Fibroblast of skin of scalp (primary cell): ENCODE measurements at places on chromosomes 3 and 15.
A peak's percentile ranks its signal among the peaks of the same experiment; 100 is the strongest.

DNA sequence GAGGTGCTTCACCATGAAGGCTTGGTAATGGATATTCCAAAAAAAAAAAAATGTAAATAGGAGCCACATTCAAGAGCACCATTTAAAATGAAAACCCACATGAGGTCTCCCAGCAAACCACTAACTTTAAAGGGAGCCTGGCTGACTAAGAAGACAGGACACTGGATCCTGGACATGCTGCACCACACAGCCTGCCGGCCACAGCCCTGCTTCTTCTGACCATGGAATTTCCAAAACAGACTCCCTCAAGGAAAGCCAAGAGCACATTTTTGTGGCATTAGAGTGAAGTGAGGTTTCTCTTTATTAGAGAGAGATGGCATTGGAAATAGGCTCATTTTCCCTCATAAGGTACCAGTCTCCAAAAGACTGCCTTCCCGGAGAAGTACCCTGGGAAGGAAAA is 113.9 kb downstream of the RORA start:
- DNase-seq = peak; percentile 80

DNA sequence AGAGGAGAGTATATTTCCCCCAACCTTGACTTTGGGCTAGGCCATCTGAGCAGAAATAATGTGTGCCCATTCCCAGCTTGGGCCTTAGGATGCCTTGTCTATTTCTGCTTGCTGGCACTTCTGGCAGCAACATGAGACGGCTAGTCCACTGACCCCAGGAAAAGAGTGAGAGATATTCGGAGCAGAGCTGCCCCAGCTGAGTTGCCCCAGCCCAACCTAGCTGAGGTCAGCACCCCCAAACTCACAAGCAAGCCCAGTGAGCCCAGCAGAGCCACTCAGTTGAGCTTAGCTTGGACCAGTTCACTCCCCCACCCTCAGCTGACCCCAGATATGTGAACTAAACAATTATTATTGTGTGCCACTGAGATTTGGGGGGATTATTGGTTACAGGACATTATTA is 20.2 kb downstream of the ITGA11 start:
- no peak for DNase-seq

DNA sequence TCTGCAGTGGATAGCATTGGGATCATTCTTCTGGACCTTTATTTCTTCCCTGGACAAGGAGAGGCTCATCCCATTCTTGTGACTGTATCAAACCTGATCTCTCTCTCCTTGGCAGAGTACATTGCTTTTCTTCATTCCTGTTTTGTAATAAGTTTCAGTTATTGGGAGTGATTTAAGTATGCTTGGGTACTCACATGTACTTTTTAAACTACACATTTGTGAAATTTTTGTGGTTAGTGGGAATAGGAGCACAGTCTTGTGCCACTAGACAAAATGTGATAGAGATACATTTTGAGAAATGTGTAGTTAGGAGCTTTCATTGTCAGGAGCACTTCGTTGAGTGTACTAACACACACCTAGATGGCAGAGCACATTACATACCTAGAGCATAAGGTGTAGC is 262.6 kb downstream of the C3orf38 start:
- no peak for DNase-seq

GRCh38 chr3:4759689-4760312 is 219.4 kb upstream of the BHLHE40 start:
- no peak for DNase-seq

- no peak for DNase-seq
Observed at GRCh38 chr3:38528457-38528856, 32.3 kb downstream of the EXOG start.

DNA sequence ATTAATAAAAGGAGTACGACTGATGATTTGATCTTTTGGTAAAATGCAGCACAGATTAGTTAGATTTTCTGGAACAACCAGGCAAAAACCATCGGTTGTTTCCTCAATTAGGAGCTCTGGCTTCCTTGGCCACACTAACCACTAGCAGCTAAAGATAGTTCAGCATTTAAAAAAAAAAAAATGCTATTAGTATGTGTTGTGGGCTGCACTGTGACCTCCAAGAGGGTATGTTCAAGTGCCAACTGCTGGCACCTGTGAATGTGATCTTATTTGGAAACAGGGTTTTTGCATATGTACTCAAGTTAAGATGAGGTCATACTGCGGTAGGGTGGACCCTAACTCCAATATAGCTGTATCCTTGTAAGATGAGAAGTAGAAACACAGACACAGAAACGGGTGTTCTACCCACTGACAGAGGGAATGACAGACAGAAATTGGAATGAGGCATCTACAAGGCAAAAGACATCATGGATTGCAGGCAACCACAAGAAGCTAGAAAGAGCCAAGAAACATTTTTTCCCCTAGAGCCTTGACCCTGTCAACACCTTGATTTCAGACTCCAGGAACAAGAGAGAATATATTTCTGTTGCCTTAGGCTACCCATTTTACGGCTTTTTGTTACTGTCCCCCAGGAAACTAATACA is 534.6 kb upstream of the ROBO2 start:
- peak; percentile 58 for DNase-seq

DNA sequence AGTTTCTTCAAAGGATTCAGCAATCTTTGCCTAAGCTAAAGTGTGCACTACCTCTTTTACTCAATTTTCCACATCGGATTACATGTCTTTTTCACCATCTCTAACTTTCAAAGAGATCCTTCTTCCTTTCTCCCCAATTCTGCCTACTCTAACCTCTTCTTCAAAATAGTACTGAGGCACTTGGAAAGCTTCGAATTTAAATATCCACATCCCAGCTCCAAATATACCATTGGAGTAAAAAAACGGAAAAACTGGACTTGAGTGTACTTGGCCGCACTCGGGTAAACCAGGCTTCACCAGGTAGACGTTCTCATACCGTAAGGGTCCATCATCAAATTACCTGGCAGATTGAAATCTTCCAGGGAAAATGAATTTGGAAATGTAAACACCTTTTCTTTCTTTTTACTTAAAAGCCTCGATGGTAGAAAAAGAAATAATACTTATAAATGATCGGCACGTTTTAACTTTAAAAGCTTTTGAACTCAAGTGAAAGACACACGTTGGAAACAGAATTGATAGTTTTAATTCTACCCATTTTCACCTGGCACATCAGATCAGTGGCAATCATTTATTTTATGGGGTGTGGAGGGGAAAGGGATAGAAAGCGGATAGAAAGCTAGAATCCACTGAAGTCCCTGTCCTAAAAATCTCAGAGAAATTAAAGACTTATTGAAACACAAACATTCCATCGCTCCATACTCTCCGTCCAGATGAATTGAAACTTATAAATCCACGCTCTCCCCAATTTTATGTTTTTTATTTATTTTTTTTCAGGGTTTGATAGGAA is 8.2 kb upstream of the MEIS2 start:
- no peak for DNase-seq

GRCh38 chr3:197029511-197030167 is at the start of gene MELTF:
TSS of gene MELTF (minus strand) at chr3:197029817. CDS start at chr3:197029702, 115 bp downstream.
- DNase-seq = peak; percentile 55

GRCh38 chr3:124784686-124785382 is 54.6 kb downstream of the UMPS start:
- DNase-seq = no peak

DNA sequence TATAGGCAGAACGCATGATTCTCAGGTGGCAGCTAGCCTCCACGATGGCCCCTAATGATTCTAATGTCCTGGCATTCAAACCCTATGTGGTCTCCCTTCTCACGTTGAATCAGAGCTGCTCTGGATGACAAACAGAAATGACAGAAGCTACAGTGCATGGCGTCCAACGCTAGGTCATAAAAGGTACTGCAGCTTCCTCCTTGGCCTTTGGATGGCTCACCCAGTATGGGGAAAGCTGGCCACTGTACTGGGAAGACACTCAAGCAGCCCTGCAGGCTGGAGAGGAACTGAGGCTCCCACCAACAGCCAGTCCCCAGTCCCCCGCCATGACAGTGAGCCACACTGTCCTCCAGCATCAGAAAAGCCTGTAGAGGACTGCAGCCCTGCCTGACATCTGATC is 286.3 kb downstream of the FAM43A start:
- DNase-seq = no peak

- DNase-seq = peak; percentile 61
Observed at GRCh38 chr3:170745211-170745718, 124.7 kb downstream of the RPL22L1 start.

DNA sequence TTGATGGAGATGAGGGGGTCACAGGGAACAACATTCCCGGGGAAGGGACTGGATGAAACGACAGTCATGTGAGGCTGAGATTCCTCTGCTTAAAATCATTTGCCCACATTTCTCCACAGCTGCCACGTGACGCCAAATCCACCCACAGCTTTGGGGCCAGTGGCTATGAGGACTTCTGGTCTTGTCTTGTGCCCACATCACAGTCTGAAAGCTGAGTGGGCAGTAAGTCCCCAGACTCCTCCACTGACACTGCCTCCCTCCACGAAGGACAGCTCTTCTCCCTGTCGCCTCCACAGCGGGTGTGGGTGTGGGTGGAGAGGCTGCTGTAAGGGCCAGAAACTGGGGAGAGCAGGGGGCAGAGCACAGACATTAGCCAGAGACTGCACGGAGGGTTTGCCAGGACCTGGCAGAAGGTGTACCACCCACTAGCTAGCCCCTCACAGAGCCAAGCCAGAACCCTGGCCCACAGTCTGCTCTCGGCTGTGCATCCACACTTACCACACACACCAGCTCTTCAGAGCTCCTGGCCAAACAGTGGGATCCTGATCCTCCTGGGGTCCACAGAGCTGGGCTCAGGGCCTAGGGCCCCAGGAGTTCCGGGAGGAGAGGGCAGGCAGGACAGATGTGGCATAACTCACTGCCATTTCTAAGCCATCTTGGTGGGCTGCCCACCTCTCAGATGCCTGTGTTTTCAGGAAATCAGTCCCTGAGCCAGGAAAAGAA is 24.2 kb downstream of the RAB6B start:
- DNase-seq = no peak

DNA sequence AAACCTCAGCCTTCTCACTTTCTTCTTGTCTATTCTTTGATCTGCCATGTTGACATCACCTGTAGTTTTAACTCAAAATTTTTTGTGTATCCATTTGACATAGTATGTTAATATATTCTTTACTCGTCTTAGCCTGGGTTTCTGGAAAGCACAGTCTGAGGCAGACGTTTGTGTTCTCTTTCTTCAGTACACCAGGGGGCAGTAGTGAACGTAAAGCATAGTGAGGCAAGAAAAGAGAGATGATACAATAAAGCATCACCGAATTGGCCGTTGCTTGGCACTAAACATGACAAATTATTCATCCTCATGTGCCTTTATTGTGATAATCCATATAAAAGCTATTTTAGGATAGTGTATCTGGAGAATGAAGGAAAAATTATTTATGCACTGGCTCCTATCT is 141.0 kb upstream of the MYRIP start:
- DNase-seq = peak; percentile 47

DNA sequence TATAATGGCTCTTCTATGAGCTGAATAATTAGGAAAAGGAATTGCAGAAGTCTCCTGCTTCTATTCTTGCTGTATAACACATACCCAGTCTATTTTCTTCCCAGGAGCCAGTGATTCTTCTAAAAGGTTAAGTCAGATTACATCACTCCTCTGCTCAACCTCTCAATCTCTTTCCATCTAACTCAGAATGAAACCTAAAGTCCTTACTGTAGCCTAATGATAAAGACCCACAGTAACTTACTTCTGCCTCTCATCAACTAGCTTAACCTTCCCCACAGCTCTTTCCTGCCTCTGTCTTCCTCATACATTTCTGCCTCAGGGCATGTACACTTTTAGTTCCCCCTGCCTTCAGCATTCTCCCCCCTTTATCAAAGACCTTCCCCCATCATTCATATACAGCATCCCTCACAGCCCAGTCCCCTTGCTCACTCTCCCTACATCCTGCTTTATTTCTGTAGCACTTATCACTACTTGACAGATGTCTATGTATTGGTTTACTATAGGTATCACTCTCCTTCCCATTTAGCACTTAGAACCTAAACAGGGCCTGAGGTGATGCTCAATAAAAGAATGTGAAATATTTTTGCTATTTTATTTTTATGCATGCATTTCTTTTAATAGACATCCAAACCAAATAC is 28.5 kb upstream of the CMTM6 start:
- DNase-seq = no peak

- DNase-seq = peak; percentile 95
Observed at GRCh38 chr3:138227650-138228049, 40.5 kb downstream of the ARMC8 start.

DNA sequence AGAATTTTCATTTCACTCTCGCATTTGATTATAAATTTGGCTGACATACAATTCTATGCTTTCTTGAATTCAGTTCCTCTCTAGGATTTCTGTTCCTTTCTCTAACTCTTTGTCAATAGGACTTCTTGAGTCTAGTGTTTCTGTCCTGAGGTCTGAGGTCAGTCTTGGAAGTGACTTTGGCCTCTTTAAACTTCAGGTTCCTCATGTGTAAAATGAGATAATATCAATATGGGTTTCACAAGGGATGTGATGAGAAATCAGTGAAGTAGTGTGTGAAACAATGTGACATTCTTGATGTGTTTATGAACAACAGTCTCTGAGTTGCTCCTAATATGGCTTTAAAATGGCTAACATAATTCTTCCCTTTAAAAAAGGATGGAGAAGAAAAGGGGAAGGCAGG is 92.2 kb downstream of the SV2B start:
- DNase-seq = no peak
